Activated CD8-positive, alpha-beta memory T cell treated with anti-CD3 and anti-CD28 coated beads, Interleukin-2, amount 10 ng/mL, durations not matched to agents 7 days and 5 days (primary cell): ENCODE measurements at places on chromosomes 7 and 10. TPM values are rescaled to one million over a fixed set of nuclear protein-coding genes. Genes with fewer than 3 reads are reported as not detected.

DNA sequence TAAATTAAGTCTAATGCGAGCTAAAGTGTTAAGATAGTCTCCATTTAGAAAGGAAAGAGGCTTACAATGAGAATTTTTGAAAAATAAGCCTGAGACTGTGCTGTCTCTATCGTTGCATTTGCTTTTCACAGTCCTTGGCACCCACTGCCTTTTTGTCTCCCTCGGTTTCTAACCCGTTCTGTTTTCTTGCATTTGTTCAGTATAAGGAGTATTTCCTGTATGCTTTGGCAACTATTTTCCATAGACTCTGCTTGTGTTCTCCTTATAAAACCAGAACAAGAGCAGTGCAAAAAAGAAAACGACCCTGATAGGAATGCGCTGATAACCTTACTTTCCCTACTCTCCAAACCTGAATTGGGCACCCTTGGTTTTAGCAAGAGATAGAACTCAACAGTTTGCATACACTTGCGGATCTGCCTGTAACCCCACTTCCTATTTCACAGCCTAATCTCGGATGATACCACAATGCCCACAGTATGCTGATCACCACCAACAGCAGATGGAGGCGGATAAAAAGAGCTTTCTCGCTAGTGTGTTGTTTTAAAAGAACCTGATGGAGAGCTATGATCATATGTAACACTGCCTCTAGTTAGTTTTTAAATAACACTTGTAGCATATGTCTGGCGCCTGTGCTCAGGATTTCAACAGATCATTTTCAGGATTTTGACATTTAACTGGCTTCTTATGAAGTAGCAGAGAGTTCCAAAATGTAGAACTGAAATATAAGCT, 1.6 kb upstream of the ARHGAP12 start:
- peak; percentile 78 for DNase-seq

GRCh38 chr7:130988443-130988842, 254.4 kb upstream of the KLF14 start:
- no peak for DNase-seq

DNA sequence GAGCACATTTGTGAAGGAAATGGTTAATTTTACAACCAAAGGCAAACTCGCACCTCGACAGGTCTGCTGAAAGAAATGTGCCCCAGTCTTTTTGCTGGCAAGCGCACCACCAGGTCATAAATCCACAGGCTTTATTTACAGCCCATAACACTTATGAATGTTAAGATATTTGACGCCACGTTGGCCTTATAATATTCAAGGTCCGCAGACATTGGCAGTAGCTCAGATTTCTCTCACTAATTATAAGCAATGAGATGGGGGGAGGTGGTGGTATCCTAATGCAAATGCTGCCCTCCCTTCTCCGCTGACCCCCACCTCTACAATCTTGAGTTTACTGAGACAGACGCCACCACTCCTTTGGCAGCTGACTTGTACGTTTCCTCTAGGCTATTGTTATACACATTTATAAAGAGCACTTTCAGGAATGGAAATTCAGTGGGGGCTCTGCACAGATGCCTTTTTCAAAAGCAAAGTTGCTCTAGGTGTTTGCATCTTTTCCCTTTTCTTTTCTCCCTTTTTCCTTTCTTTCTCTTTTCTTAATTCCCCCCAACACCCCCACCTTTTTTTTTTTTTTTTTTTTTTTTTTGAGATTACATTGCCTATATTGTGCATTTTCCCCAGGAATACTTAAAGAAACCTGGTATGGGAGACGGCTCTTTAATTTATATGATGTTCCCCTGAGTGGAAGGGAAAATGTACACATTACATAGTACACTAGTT, 6.7 kb downstream of the TCF7L2 start:
- no peak for DNase-seq

- no peak for DNase-seq
These were observed 25.8 kb upstream of the LEP start for GRCh38 chr7:128215281-128215680.

DNA sequence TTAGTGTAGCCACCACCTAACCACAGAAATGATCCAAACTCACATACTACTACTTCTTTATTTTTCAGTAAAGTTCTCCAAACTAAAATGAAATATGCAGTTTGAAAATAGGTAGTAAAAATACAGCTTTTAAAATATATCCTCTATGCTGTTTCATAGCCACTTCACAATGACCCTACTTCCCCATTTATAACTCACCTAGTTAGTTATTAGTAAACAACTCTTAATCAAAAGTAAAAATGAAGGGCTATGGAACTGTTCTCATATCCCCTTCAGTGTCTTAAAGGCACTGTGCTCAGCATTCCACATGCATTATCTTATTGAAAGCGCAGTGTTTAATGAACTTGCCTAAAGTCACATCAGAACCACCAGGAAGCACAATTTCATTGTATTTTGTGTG, 43.5 kb downstream of the KMT2C start:
- DNase-seq, result no peak

GRCh38 chr10:124643330-124644009, 100.7 kb downstream of the FAM53B start:
- no peak for DNase-seq

GRCh38 chr7:11428877-11429581, 403.0 kb downstream of the THSD7A start:
- no peak for DNase-seq

DNA sequence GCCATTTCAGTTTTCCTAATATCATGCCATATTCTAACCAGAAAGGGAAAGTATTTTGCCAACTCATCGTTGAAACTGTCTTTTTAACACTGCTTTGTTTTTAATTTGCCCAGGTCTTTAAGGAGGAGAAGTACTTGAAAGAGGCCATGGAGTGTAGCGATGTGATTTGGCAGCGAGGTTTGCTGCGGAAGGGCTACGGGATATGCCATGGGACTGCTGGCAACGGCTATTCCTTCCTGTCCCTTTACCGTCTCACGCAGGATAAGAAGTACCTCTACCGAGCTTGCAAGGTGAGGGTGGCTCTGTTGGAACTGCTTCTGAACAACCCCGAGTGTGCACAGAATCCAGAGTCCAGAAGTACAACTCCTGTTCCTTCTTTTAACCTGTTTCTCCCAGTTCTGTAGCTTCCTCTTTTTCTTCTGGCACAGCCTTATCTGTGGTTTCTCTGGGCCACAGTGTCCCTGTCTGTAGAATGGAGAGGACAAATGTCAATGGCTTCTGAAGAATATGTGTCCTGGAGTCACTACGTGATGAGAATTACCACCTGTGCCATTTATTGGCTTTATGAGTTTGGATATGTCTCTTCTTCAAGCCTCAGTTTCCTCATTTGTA, 60.1 kb downstream of the LANCL2 start:
- no peak for DNase-seq

GRCh38 chr10:93954299-93954698, 39.4 kb upstream of the PLCE1 start:
- no peak for DNase-seq

DNA sequence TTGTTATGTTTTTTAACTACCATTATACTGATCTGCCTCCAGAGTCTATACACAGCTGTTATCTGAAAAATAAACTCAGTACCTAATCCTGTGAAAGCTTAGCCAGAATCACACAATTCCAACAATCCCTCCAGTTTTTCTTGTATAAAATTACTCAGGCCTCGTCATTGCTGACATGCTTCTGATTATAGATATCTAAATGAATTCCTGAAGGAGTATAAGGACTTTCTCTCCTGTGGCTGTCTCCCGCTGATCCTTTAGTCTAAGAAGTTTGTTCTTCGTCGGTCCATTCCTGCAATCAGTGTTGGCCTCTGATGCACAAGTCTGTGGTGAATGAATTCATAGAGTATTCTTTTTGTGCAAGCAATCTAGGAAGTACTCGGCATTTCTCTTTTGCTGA, 288.9 kb upstream of the SEMA3C start:
- DNase-seq, result no peak

DNA sequence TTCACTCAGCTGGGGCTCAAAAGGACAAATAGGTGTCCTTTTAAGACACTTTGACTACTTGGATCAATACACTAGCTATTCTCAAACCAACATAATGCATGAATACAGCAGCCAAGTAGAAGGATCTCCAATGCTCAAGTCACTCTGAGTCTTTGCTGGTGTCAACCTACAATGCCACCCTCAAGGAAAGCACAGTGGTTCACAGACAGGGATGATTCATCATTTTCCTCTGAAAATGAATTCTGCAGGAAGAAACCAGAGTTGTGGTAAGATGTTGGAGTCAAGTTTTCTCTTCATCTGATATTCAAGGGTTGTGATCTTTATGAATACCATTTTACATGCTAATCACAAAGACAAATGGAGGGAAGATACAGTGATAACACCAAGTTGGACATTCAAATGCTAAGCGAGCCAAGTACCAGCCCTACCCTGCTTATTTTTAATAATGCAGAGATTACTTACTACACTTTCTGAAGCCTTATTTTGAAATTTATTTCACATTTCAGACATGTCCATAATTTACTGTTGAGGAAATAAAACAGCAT, 143.1 kb upstream of the FGFR2 start:
- DNase-seq, result no peak

- no peak for DNase-seq
These were observed 177.0 kb downstream of the ST7 start for GRCh38 chr7:117130262-117130661.

DNA sequence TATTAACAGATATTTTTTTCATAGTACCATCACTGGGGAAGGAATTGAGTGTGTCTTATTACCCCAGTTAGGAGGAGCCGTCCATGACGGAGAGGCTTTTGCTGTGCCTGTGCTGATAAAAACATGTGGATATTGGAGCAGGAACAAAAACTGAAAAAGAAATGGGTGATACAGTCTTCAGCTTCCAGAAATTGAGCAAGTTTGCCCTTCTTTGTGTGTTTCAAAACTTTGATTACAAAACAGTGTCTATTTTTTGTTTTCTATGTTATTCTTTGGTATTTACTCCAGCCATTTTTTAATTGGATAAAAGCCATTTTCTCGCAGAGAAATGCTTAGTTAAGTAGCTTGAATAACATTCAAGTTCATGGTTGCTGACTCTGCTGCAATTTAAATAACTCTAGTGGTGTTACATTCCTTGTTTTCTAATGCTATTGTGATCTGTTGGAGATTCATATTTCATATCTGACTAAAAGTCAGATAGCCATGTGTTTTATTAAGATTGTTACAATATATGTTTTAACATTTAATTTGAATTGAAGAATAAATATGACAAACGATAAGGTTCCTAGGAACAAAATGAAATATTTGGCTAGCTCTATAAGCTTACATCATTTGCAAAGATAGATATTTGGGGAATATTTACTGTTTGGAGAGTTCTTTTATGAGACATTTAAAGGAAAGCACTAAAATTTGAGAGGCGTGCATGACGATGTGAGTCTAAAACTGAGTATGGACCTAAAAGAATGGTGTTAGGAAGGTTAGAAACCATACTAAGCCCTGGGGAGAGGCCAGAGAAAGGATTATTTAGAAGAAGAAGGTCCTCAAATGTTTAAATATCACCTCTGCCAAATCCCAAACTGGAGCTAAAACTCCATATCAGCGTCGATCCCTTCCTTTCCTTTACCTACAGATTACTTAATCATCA, 747.3 kb upstream of the CELF2 start:
- no peak for DNase-seq

DNA sequence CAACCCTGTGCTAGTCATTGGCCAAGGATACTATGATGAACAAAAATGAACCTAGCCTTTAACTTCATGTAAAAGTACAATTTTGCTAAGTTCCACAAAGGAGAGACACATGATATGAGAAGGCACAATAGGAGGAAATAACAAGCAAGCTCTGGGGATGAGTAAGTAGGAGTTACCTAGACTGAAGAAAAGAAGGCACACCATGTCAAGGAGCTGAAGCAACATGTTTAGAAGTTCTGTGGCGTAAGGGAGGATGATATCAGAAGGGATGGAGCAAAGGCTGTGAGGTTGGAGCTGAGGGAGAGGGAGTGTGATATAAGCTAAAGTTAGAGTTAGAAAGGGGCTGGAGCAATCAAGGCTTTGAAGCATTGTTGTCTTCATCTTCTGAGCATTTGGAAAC, 25.6 kb downstream of the KIFBP start:
- no peak for DNase-seq

DNA sequence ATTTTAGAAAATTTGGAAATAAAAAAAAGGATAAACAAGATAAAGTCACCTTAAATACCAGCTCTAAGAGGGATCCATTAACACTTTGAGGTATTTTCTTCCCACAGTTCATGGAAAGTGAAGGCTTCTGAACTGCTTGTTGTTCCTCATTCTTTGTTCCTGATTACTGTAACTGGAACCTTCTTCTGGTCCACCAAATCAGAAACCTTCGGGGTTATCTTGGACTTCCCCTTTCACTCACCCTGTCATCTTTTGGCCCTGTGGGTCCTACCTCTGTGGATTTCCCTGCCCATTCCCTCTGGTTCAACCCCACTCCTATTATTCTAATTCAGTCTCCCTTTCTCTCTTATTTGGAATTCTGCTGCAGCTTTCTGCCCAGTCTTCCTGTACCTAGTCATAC, 116.5 kb upstream of the PRPS1L1 start:
- no peak for DNase-seq

- no peak for DNase-seq
These were observed 37.0 kb downstream of the GSDME start for GRCh38 chr7:24720283-24720682.

DNA sequence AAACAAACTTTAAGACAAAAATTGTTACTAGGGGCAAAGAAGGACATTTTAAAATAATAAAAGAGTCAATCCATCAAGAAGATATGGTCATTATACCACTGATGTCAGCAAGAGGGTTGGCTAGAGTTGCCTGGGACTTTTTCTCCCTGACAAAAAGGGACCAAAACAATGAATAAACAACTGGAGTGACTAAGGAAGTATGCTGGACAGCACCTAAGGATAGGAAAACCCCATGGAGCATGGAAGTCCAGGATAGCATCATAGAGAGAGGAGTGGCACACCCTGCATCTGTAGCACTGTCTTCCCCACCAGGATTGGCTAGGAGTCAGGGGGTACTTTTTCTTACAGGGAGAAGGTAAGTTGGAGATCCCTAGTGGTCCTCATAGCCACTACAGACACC, 73.5 kb upstream of the MACROH2A2 start:
- DNase-seq, result no peak

GRCh38 chr7:1149351-1149794, 10.6 kb downstream of the ZFAND2A start:
- no peak for DNase-seq

DNA sequence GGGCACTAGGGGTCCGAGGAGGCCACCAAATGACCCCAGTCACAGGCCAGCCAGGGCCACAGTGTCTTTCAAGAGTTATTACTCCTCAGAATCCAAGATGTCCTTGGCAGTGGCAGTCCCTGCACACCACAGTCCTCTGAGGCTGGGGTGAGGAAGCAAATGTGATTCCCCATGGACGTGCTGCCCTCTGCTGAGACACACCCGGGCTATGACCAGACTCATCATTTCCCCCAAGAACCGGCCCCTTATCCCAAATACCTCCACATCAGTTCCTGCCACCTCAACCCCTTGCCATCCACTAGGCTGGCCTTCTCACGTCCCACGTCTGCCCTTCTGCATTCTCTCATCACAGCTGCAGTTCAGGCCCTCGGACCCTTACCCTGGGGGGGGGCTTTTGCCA, 5.0 kb downstream of the PRKAG2 start:
- DNase-seq, result no peak

- no peak for DNase-seq
These were observed 731.6 kb upstream of the ANKRD30A start for GRCh38 chr10:36393801-36394200.

- DNase-seq, result no peak
These were observed 623.6 kb downstream of the PTPRN2 start for GRCh38 chr7:157964016-157964415.

Gene PPIF
- 144 TPM for total RNA-seq

Gene FBXL13
- not detected for total RNA-seq

Gene AP3M1
- total RNA-seq, result 46.6 TPM

Gene MORN4
- total RNA-seq, result 1.9 TPM
